ENCODE measurements at places on chromosomes 4 and X. TPM values are rescaled to one million over a fixed set of nuclear protein-coding genes. Genes with fewer than 3 reads are reported as not detected.

Gene ADAM29
- total RNA-seq: 6.3 TPM

Gene MAP9
- 66.2 TPM for total RNA-seq

Gene DMD
- total RNA-seq: 194 TPM

Gene GAGE1
- 1.4 TPM for total RNA-seq

Gene RNF212
- 9.1 TPM for total RNA-seq

Gene TMEM154
- 11.3 TPM for total RNA-seq

Gene MAGEA12
- not detected for total RNA-seq

Gene LRP2BP
- 6.5 TPM for total RNA-seq

Gene UCHL1
- 23.6 TPM for total RNA-seq

Gene UGT2A1
- 2.9 TPM for total RNA-seq

Gene VEGFC
- 5.8 TPM for total RNA-seq

Gene UGT2A3
- total RNA-seq: 0.72 TPM

Gene LNX1
- total RNA-seq: 30.8 TPM

GRCh38 chrX:139720979-139721378 lies 13.0 kb upstream of the MCF2 start:
- DNase-seq: no peak

DNA sequence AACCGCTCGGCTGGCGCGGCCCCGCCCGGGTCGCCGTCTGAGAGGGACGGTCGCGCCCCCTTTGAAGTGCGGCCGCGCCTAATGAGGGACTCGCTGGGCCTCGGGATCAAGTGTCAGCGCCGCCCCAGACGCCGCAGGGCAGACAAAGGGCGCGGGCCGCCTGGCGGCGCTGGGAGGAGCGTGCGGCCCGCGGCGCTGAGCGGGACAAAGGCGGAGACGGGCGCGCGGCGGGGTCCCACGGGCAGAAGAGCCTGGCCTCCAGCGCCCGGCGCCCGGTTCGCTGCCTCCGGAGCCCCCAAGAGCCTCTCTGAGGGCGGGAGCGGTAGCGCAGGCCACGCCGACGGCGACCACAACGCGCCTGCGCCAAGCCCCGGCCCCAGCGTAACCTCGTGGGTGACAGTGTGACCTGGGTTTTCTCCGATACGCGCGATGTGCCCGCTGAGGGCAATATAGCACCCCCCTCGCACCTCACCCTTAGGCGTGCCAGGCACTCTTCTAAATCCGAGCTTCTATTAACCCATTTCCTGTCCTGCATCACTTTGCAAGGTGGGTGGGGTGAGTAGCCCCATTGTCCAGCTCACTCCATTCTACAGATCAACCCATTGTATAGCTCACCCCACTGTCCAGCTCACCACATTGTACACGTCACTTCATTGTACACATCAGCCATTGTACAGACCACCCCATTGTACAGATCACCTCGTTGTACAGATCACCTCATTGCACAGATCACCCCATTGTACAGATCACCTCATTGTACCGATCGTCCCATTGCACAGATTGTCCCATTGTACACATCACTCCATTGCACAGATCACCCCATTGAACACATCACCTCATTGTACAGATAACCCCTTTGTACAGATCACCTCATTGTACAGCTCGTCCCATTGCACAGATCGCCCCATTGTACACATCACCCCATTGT lies 33.7 kb upstream of the STX18 start:
- peak; percentile 63 for DNase-seq

GRCh38 chr4:183097231-183098018 lies 1.6 kb upstream of the WWC2 start:
- peak; percentile 40 for DNase-seq

DNA sequence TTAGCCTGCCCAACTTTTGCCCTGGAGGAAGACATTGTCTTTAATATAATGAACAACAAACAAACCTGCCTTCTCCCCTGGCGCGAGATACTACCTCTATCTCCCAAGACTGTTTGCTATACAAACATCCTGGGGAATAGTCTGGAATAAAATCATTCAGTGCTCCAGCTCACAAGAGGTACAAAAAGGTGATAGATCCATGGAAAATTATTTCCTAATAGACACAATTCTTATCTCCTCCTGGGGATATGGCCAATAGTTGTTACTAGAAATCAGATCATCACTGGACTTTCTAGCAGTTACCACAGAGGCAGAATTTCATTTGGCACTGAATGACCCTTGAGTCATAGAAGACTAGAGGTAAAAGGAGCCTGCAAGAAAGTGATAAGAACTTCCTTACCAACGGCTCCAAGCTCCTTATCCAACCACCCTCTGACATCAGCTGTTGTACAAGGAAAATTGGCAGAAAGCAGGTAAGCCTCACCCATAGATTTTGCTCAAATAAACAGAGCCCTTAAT lies 38.1 kb downstream of the MID1 start:
- no peak for DNase-seq

DNA sequence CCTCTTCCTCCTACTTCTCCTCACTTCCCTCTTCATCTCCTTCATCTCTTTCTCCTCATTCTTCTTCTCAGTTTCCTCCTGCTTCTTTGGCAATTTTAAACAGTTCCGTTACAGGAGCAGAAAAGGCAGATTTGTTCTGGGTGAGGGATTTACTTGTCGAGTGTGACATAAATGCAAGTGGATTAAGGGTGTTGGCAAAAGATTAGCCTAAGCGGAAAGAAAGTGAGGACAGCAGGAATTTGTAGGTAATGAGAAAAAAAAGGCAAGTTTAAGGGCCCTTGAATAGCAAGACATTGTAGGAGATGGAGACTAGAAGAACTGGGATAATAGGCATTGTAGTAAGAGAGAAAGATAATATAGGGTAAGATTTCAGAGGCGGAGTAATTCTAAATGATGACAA lies 841.6 kb downstream of the RAPGEF2 start:
- no peak for DNase-seq

DNA sequence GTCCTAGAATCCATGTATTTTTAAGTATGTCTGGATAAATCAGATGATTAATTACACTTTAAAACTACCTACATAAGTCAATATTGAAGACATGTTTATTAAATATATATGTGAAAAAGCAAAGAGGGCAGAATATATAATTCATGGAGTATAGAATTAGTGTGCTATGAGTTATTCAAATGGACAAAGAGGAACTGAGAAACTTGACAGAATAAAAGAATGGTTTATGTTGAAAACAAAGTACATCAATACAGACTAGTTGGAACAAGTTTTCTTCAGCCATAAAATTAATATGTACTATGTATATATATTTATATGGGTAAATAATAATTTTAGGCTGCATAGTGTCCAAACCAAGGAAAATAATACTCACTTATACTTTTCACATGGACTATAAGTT lies 173.5 kb downstream of the NPFFR2 start:
- no peak for DNase-seq

- peak; percentile 9 for DNase-seq
These were observed 1016.5 kb downstream of the SH3BGRL start for GRCh38 chrX:82218361-82218760.

DNA sequence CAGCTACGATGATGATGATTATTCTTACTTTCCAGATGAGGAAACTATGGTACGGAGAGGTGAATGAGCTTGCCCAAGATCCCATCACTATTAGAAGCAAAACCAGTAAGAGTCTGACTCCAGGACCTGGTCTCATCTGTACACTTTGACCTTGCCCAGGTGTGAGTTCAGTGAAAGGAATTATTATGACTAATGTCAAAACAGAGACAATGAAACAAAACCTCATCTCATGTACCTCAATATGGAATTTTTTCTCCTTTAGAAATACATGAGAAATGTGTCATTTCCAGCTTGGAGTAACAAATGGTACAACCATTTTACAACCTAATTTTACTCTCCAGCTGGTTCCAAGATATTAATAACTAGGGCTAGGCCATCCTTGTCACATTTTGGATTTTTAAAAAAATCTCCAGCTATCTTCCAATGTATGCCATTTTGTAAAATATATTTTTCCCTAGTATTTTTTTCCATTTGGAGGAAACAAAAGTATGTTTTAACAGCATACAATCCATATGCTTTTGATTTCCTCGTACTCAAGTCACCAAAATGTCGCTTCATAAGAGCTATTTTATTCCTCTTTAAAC lies 213.8 kb downstream of the PTTG2 start:
- no peak for DNase-seq

GRCh38 chr4:142778900-142779299 lies 67.2 kb downstream of the INPP4B start:
- DNase-seq: peak; percentile 18

- no peak for DNase-seq
These were observed 49.7 kb downstream of the HTT start for GRCh38 chr4:3124070-3124767.

DNA sequence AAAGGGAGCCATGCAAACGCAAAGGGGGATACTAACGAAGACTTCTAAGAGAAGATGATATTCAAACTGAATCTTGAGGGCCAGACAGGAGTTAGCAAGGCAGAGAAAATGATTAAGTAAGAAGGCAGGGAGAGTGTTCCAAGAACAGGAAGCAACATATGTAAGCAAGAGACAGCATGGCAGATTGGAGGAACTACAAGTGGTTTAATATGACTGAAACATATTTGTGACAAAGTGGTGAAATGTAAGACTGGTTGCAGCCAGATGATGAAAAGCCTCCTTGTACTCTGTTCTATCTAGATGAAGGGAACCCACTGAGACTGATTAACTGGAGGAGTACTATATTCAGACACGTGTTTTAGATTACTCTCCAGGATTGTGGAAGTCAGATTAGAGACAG lies 116.6 kb upstream of the DIAPH2 start:
- no peak for DNase-seq

GRCh38 chrX:19799319-19800182 lies 87.8 kb downstream of the SH3KBP1 start:
- peak; percentile 3 for DNase-seq

DNA sequence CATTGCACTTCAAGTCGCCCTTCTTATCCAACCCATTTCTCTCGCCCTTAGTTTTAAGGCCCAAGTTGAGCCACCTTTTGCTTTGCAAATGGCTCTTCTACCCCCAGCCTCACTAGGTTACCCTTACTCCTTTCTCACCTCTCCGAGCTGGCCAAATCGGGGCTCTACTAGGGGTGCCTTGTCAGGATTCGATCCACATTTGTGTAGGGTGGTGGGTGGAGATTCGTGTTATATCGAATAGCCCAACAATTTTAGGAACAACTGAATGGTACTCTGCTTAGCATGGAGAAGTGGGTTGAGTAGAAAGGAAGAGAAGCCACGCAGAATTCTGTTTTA lies 3.5 kb downstream of the SLIT2 start:
- DNase-seq: no peak

GRCh38 chr4:3122081-3122563 lies 47.6 kb downstream of the HTT start:
- peak; percentile 74 for DNase-seq

- no peak for DNase-seq
These were observed 145.5 kb downstream of the ANXA5 start for GRCh38 chr4:121551271-121551670.

DNA sequence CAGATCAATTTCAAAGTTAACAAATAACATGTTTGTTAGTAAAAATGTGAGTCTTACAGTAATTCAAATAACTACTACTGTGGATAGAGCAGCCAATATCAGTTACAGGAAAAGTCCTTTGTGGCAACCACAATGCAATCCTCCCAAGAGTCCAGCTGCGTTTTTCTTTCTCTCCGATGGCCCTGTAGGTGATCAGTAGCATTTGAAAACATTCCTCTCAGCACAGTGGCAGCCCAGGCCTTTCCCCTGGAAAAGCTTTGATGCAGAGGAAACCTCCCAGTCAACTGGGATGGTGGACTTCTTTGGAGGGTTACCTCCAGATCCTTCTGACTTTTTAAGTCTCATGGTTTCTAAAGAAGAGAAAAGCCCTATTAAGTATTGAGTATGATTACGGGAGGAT lies 18.0 kb upstream of the PDZD4 start:
- no peak for DNase-seq

DNA sequence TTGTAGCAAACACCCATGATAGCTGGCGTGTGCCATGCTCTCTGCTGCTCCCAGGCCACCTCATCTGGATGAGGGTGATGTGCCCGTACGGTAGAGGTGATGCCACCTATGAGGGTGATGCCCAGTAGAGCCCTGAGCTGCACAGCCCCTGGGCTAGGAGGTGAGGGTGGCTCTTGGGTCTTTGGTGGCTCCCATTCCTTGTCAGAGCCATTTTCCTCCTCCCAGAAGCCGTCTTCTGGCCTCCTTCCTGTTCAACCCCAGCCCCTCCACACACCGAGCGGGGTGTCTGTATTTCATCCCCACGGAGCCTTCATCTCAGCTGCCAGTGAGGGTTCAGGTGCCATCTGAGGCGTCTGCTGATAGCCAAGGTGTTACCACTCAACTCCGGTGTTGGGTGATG lies 12.0 kb upstream of the TNIP2 start:
- DNase-seq: no peak

DNA sequence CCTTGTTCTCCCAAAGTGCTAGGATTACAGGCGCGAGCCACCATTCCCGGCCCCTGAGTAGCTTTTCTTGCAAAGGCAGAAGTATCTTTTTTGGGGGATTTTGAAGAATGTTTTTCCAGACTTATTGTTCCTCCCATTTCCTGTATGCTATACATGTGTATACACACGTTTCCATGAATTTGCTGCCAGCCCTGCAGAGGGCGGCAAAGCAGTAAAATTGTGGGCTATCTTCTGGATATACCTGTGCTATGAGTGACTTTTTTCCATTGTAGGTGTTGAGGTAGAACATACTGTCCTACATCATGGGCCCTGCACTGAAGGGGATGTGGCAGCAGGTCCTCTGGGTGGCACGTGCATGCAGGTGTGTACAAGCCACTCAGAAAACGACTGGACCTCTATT lies 16.9 kb upstream of the MED28 start:
- DNase-seq: no peak

Data from umbilical cord (tissue), 2 donors.